RKO (cell line): ENCODE measurements at places on chromosomes 6 and 20.

DNA sequence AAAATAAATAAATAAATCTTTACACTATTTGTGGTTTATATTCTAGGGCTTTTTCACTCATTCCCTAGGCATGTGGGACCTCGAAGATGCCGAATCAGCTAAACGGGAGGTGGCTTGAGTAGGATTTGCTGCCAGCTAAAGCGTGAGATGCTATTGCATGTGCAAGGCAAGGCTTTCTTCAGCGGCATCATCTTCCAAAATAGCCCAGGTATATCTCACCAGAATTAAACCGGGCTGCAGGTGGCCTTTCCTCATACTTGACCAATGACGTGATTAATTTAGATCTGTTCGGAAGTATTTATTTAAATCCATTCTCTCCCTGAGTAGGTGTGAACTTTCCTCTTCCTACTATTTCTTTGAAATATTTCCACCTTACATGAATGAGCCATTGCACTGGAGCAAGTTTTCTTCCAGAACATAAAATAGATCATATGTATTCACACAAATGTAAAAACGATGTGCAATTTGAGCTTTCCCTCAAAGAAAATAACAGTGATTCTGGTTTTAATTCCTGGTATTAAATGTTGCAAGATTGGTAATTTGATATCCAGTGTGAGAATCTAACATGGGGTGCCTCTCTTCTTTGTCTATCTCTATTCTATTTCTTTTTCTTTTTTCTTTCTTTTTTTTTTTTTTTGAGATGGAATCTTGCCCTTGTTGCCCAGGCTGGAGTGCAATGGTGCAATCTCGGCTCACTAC is 24.3 kb upstream of the ZNF217 start:
- DNase-seq = no peak

- DNase-seq = no peak
Observed at GRCh38 chr20:41173791-41174341, 36.5 kb downstream of the PLCG1 start.

- DNase-seq = no peak
Observed at GRCh38 chr6:53828966-53829697, 34.3 kb downstream of the LRRC1 start.

GRCh38 chr6:42520786-42521607 is 42.8 kb upstream of the UBR2 start:
- peak; percentile 70 for DNase-seq

GRCh38 chr6:130520801-130521200 is 155.0 kb downstream of the TMEM200A start:
- DNase-seq = no peak

- no peak for DNase-seq
Observed at GRCh38 chr6:52227495-52227894, 16.8 kb downstream of the IL17F start.

- DNase-seq = peak; percentile 49
Observed at GRCh38 chr6:37171201-37171969, 1.4 kb downstream of the PIM1 start.

DNA sequence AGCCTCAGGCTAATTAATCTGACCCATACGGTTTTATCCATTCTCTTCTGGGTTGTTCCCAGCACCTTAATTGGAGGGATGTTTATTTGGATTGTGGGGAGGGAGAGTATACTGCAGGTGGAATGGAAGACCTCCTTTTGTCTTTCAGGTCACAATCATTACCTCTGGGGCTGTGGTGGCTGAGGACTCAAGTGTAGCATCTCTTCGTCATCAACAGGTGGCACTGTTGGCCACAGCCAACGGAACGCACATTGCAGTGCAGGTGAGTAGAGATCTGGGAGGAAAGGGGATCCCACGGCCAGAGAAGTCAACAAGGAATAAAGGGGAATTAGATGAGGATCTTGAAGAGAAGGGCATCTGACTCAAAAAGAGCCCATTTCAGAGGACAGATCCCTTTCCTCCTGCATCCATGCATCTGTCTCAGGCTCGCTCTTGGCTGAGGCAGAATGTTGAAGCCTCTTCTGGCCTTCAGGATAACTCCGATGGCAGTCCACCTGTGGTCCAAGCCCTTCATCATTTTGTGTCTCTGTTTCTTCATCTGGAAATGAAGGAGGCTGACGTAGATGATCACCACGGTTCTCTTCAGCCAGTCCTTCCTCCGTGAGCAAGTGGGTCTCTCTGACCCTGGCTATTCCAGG is 3.2 kb upstream of the DEF6 start:
- DNase-seq = no peak

DNA sequence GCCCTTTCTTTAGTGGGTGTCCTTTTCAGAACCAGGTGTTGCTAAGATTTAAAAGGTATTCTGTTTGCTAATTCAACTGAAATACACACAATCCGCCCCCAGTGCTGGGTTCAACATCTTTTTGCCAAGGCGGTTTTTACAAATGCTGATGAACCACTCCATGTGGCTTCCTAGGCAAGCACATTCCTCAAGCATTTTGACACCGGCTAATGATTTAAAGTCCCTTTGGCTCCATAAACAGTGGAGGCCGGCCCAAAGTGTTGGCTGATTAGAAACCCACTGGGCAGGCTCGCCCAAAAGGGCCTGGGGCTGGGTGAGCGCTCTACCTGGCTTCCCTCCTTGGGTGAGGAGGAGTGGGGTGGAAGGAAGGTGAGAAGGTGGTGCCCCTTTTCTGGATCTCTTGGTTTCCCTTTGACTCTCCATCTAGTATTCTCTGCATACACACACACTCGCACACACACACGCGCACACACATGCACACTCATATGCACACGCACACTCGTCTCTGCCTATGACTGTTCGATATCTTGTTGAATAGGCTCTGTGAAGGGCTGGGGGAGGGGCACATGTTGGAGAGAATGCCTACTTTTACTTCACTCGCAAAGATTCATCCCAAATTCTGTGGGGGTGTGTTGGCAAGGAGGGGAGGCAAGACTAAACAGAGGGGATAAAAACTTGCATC is 66.7 kb upstream of the ARMC2 start:
- DNase-seq = no peak

GRCh38 chr6:112184951-112185350 is 69.4 kb downstream of the LAMA4 start:
- no peak for DNase-seq
